Right forelimb (tissue), 1 donor: ENCODE measurements at places on chromosomes 1 and 21.

DNA sequence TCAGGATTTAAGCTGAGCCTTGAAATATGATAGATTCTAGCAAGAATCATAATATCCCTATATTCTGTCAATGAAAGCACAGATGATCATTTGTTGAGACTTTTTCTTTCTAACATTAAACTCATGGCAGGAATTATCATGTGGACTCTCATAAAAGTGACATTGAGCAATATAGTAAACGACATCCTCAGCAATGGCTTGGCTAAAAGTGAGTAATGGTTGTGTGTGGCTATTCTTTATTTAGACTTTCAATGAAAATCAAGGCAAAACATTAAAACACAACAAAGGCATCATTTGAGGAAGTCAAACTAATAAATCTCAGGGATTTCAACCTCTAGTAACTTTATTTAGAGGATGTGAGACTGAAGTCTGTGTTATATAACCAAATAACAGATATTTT is 257.8 kb upstream of the ADGRL4 start:
- no peak for DNase-seq

DNA sequence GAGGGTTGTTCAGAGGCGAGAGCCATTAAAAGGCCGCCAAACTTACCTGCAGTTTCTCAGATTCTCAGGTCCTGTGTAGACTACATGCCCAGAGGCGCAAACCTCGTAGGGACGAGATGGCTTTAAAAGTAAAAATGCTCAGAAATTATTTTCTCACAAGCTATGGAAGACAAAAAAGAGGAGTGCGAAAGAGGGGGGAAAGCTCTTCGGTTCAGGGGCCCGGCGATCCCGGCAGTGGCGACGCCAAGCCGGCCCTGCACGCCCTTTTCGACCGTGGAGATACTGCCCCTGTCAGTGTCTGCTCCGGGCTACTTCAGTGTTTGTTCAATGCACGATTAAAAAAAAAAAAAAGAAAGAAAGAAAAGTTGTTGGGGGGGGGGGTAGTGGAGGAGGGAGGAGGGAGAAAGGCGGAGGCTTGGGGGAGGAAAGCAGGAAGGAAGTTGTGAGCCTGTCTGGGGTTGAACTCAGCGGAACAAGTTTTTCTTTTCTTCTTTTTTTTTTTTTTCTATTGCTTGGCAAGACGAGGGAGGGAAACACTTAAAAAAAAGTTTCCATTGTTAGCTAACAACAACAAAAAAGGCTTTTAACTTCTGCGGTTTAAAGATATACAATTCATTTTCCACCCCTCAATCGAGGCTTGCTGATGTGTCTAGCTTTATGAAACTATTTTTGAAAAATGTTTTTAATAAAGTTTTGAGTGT is at the start of gene ITPKB:
ITPKB (minus strand) TSS at position 288 of the 701 bp plus-strand sequence. CDS start 1,824 bp downstream, outside the sequence.
- DNase-seq = peak; percentile 76

DNA sequence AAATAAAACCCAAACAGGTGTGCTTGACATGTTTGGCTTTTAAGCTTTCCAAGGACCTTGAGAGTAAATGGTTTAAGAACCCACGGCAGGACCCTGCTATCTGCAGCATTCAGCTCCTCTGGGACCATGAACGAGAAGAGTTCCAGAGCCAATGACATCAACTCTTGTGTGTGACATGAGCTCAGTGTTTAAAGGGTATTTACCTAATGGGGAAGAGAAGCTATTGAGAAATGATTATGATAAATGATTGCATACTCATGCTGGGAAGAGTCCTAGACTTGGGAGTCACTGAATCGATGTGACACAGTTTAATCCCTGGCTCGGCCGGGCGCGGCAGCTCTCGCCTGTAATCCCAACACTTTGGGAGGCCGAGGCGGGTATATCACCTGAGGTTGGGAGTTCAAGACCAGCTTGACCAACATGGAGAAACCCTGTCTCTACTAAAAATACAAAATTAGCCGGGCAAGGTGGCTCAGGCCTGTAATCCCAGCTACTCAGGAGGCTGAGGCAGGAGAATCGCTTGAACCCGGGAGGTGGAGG is 55.4 kb downstream of the KANK4 start:
- no peak for DNase-seq

GRCh38 chr1:156838972-156839371 is 19.9 kb downstream of the INSRR start:
- DNase-seq = peak; percentile 51

- DNase-seq = no peak
Observed at GRCh38 chr1:50252196-50252595, 143.5 kb downstream of the ELAVL4 start.

- no peak for DNase-seq
Observed at GRCh38 chr1:214422137-214422671, 129.2 kb downstream of the PTPN14 start.

DNA sequence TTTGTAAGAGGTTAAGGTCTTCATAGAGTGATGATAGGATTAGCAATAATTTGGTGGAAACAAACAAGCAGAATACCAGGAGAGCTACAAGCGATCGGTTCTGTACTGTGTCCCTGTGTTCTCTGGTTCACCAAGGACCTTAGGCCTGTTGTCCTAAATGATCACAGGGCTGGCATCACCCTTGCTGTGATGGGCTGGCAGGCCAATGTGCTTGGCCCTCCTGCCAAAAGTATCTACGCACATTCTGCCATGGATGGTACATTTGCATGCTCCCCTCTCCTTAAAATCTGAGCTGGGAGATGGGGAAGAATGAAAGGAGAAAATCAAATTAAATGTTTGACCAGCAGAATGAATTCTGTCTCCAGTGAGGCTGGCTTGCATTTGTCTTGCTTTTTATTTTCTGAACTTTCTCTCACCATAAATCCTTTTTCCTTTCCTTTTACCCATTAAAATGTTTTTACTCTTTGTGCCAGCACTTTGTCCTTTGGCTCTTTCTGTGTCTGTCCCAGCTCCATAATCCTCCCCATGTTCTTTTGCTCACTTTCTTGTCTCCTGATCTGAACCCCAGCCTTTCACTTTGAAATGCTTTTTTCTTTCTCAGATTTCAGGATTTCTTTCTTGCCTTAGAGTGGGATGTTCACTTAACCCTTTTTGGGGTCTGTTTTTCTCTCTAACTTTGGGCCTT is 51.7 kb downstream of the PBX1 start:
- DNase-seq = no peak
